ENCODE measurements at places on chromosomes 4 and X.

GRCh38 chr4:105808750-105809041 is 86.6 kb upstream of the NPNT start:
- DNase-seq, result no peak

GRCh38 chrX:100328351-100328750 is 81.7 kb downstream of the PCDH19 start:
- DNase-seq, result no peak

DNA sequence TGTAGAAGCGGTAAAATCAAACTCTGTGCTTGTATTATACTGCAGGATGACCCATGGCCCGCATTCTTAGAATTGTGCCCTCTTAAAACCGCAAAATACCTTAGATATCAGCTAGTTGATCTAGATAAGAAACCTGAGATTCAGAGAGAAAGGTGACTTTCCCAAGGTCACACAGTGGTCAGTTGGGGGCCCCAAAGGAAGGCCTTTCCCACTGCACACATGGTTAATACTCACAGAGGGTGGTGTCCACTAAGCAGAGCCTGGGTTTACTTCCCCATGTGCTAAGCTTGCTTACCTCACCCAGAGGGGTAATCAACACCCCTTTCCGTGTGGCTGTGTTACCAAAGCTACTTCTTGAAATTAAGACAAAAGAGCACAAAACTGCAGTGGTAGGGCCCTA is 66.3 kb downstream of the RBM47 start:
- DNase-seq, result no peak

- no peak for DNase-seq
Measured at GRCh38 chr4:182261651-182262223, 18.5 kb downstream of the TENM3 start.

DNA sequence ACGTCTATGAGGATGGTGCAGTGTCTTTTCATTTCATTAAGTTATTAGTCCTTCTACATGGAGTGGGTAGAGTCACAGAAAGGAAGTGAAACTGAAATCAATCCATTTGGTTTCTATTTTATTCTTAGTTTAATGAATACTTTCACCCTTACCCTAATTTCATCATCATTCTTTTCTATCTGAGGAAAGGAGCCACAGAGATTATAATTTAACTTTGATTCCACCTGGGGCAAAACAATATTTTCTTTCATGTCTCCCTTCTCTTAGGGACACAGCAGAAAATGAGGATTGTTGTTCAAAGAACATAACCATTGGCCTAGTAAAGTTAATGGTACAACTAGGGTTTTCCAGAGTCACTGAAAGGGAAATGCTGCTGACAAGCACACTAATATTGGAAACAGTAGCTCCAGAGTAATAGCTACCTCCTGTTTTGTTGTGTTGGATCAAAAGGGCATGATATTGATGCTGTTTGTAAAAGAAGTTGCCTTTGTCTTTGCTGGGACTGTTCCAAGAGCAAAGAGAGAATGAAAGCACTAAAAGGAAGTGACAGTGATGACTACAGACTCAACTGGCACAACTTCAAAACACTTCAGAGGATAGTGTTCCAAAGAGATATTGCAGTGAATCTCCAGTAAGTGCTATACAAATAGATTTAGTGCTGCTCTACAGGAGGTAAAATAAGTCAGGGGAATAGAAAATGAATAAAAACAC is 247.1 kb upstream of the PITX2 start:
- DNase-seq, result no peak

DNA sequence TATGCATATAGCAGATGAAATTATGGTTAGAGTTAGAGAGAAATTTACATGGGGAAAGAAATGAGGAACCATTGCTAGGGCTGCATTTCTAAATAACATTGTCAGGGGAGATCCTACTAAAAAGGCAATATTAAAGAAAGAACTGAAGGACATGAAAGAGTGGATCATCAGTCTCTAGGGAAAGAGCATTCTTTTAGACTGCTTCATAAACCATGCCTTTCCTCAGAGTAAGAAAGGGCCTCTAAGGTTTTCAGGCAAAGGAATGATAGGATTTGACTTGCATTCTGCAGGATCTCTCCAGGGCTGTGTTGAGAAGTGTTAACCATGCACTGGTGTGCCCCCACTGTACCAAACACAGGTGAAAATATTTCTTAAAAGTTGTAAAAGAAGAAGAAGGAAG is 385.4 kb upstream of the MAD2L1 start:
- no peak for DNase-seq

Data from NCI-H2029 (cell line).